Activated naive CD4-positive, alpha-beta T cell (primary cell): ENCODE measurements at places on chromosomes 1 and 21.

- no peak for DNase-seq
Measured at GRCh38 chr1:10852486-10852885, 56.0 kb upstream of the CASZ1 start.

- DNase-seq: no peak
Measured at GRCh38 chr1:29264773-29265389, 28.6 kb downstream of the PTPRU start.

GRCh38 chr1:22830041-22830566 is 119.5 kb downstream of the EPHB2 start:
- no peak for DNase-seq

DNA sequence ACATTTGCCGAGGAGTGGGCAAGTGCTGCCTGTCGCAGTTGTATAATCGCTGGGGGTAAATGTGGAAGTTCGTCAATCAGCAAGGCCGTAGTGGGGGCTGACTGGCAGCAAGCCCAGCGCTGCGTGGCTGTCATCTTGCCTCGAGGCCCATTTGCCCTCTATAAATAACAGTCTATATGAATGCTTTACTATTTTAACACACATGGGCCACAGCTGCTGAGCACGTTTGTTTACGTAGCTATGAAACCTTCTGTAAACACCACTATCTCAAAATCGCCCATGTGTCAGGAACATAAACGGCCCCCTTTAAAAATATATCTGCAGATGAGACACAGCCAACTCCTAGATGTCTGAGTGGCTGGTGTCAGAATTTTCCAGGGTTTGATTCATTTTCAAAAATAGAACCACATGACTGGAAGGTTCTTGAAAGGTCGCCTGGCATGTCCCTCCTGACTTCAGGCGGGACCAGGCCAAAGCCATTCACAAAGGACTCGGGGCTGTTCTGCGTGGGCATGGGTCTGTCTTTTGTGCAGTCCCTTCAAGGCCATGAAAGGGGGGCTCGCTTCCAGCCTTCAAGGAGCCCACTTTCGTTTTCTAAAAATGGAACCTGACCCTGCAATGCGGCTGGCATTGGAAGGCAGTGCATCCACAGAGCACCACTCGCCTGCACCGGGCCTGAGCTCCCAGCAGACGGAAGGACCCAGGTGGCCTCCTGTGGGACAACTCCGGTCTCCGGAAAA is 205.5 kb downstream of the KCNJ6 start:
- DNase-seq: no peak

- no peak for DNase-seq
Measured at GRCh38 chr1:30472526-30472925, 250.9 kb downstream of the MATN1 start.

GRCh38 chr1:52590266-52590665 is 11.9 kb upstream of the GPX7 start:
- DNase-seq: no peak

GRCh38 chr1:85911742-85912141 is 203.5 kb upstream of the ZNHIT6 start:
- DNase-seq: no peak

DNA sequence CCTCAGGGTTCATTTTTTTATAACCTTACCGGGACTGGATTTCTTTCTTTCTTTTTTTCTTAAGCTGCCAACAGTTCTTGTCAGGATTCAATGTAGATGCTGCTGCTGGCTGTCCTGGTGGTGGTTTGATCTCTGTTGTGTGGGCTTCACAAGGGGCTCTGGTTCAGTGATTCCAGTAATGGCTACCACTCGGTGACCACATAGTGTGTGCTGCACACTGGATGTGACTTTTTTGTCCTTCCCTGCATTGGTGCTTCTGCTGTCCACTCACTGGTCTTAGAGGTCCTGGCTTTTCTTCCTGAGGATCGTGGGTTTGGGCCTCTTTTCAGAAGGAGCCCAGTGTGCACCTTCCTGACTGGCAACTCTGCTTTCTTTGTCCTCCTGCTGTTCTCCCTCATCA is 18.5 kb downstream of the KCNK1 start:
- DNase-seq: no peak

DNA sequence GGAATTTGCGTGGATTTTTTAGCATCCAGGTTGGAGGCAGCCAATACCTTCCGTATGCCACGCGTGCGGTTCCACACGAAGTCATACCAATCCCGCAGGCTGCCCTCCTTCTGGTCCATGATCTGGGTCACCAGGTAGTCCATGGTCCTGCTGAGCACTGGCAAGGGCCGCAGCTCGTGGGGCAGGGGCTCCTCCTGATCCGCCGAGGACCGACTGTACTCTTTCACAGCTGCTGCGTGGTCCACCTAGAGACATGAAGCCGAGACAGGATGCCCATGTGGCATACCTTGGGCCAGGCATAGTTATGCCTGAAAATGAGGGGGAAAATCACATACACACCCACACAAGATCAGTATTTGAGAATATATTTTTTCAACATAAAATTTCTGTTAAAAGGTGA is 12.1 kb downstream of the MCM3AP start:
- DNase-seq: no peak

- no peak for DNase-seq
Measured at GRCh38 chr1:165234149-165234548, 122.4 kb downstream of the LMX1A start.

- DNase-seq: no peak
Measured at GRCh38 chr21:41956926-41957729, 3.3 kb upstream of the C2CD2 start.

DNA sequence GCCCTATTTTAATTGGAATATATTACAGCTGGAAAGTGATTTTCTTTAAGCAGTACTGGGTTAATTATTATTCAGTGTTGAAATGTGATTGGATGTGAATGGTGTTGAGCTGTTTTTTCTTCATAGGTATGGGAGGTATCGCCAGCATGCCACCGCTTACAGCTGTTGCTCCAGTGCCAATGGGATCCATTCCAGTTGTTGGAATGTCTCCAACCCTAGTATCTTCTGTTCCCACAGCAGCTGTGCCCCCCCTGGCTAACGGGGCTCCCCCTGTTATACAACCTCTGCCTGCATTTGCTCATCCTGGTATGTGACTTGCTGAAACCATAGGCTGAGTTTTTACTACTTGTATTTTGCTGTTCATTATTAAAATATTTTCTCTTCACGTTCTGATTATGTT is 107.7 kb downstream of the ITSN1 start:
- no peak for DNase-seq

GRCh38 chr1:5571861-5572401 is 420.3 kb downstream of the NPHP4 start:
- no peak for DNase-seq

DNA sequence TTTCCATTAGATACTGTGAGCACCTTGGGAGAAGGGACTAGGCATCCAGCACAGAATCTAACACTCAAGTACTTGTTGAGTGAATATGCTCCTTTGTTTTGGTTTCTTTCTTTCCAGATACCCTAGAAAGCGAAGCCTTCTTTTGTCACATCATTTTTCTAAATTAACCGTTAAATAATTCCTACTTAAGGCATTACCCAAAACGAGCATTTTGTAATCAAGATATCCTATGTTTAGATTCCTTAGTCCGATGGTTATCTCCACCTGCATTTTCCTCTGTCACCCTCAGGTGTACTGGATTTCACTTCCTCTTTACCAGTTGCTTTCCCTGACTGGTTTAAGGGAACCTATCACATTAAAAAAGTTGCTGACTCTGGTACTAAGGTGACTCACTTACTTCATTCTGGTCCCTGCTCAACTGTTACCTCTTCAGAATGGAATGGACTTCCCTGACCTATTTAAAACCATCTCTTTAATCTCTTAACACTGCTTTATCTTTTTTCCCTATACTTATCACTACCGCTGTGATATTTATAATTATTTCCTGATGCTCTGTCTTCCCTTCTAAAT is 3.2 kb downstream of the B3GALNT2 start:
- DNase-seq: no peak

DNA sequence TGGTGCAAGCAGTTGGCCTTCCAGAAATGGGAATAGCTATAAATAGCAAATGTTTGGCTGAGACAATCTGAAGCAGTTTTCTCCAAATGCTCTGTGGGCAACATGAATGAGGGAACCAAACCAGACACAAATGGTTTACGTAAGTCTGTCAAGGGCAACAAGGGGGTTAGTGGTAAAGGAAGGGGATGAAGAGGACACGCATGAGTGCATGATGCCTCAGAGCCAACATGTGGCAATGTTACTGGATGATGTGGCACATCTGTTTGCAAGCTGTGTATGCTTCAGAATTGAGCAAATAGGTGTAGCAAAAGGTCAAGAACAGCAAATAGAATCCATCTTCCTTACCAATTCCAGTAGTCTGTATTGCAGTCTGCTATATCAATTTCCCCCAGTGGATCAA is 76.3 kb upstream of the LMO4 start:
- DNase-seq: no peak

DNA sequence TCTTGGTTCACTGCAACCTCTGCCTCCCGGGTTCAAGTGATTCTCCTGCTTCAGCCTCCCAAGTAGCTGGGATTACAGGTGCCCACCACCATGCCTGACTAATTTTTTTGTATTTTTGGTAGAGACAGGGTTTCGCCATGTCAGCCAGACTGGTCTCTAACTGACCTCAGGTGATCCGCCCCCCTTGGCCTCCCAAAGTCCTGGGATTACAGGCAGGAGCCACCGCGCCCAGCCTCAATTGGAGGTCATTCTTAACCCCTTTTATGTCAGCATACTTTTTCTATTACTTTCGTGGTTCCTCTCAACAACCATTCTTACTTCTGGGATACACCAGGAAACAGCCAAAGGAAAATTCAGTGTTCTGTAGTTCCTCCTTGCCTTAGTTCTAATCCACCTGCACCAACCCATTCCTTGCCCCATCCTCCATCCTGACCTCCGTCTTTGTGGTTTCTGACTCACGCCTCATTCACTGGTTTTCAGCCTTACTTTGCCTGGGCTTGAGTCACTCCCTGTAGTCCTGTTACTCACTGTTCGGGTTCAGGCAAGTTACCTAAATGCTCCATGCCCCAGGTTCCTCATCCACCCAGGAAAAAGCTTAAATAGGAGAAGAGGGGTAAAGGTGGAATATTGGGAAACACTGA is 12.9 kb upstream of the BCL10 start:
- no peak for DNase-seq

DNA sequence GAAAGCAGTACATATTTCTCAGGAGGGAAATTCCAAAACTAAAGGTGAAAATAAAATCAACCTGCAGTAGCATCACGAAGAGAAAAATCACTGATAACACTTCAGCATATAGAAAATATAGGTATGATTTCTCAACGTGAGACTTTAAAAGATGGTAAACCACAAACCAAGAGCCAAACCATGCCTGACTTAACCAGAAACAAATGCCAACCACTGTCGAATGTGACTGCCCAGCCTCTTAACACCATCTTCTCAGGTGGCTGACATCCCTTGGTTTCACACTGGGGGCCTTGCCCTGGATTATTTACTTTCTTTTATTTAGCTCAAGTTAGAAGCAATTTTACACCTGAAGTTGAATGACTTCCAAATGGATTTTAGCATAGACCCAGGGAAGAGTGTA is 10.1 kb downstream of the HMGCS2 start:
- DNase-seq: no peak

GRCh38 chr1:53121319-53122172 is 20.9 kb downstream of the SLC1A7 start:
- DNase-seq: no peak

GRCh38 chr1:175744305-175744704 is 910 bp upstream of the TNR start:
- DNase-seq: no peak

GRCh38 chr1:18883636-18884418 is 18.5 kb downstream of the ALDH4A1 start:
- peak; percentile 31 for DNase-seq

GRCh38 chr1:107949467-107950253 is 15.3 kb downstream of the VAV3 start:
- no peak for DNase-seq
